Psoas muscle (tissue), 8 donors: ENCODE measurements at places on chromosomes 11 and 22. TPM values are rescaled to one million over a fixed set of nuclear protein-coding genes. Genes with fewer than 3 reads are reported as not detected.

TEX12 gene
- not detected for total RNA-seq

OR2AG2 gene
- not detected for total RNA-seq

APOL5 gene
- not detected for total RNA-seq

PICK1 gene
- total RNA-seq: 15.9 TPM

ACTN3 gene
- total RNA-seq: 2.9 TPM

CST6 gene
- total RNA-seq: not detected

SMTNL1 gene
- total RNA-seq: 57.7 TPM

KCNA4 gene
- total RNA-seq: not detected

SLC22A25 gene
- not detected for total RNA-seq

RIMBP3C gene
- total RNA-seq: not detected

HOATZ gene
- not detected for total RNA-seq

FAM111B gene
- not detected for total RNA-seq

OR51I1 gene
- total RNA-seq: not detected

SLC22A8 gene
- total RNA-seq: not detected

P2RX6 gene
- 32.8 TPM for total RNA-seq

MPZL2 gene
- 8.1 TPM for total RNA-seq

CDC45 gene
- not detected for total RNA-seq

EFCAB6 gene
- total RNA-seq: 0.34 TPM

SHISA8 gene
- 0.26 TPM for total RNA-seq

WNT11 gene
- total RNA-seq: 8.8 TPM

CNIH2 gene
- not detected for total RNA-seq

MS4A6A gene
- 15.4 TPM for total RNA-seq

CHRM1 gene
- total RNA-seq: not detected

VPREB1 gene
- not detected for total RNA-seq

PLAAT5 gene
- 0.38 TPM for total RNA-seq

TMEM25 gene
- 6.8 TPM for total RNA-seq
